Activated CD4-positive, alpha-beta T cell treated with anti-CD3 and anti-CD28 coated beads, Interleukin-2, amount 50 U/mL, for 4 hours (primary cell): ENCODE measurements at places on chromosomes 3 and 15.

GRCh38 chr3:138456961-138457862 is 22.8 kb downstream of the ESYT3 start:
- no peak for DNase-seq

- no peak for DNase-seq
These were observed 228.9 kb downstream of the SNRPN start for GRCh38 chr15:25183581-25184251.

DNA sequence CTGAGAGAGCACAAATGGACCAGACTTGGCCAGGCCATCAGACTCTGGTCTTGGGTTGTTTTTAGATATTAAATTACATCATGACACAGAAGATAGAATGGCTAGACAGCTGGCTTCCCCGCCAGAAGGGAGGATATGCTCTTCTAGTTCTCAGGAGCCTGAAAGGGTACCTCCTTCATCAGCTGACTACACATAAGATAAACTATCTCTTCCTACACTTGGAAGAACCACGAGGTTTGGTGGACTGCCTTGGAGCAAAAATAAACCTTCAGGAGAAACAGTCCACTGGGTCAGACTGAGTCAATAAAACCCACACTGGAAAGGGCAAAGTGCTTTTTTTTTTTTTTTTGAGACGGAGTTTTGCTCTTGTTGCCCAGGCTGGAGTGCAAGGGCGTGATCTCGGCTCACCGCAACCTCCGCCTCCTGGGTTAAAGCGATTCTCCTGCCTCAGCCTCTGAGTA is 26.3 kb upstream of the DYNC1LI1 start:
- DNase-seq = no peak

DNA sequence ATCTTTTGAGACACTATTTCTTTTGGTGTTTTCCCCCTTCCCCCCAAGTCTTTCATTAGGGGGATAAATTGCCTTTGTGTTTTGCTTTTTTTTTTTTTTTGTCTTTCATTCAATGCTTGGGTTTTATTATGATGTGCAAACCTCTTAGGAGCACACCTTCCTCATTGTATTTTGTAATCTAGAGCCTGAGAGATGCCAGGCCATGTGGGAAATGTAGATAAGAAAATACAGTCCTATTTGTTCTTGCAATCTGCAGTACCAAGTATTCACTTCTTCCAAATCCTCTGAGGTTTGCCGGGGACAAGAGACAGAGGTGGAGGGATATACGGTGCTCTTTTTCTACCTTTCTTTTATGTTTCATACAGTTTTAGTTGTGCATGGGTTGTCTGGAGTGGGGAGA is 66.7 kb downstream of the LARS2 start:
- DNase-seq = no peak

DNA sequence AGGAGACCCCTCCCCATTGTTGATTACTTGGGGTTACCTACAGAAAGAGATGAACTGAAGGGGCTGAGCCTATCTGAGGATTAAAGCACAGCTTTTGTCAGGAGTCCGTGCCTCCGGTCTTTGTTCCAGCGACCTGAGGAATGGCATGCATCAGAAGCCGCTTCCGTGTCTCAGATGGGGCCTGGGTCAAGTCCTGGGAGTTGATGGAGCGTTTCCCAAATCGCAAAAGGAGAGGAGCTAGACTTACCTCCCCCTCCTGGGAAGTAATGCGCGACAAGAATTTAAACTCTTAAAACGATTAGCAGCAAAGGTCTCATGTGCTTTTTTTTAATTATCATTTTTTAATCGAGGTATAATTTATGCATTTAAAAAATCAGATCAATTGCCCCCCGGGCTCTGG is 983 bp upstream of the ALDH1A3 start:
- no peak for DNase-seq

DNA sequence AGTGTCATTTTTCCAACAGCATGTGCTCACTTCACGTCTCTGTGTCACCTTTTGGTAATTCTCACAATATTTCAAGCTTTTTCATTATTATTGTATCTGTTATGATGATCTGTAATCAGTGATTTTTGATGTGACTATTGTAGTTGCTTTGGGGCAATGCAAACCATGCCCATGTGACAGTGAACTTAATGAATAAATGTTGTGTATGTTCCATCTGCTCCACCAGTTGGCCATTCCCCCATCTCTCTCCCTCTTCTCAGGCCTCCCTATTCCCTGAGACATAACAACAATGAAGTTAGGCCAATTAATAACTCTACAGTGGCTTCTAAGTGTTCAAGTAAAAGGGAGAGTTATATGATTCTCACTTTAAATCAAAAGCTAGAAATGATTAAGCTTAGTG is 32.5 kb upstream of the TBC1D23 start:
- DNase-seq = no peak

- no peak for DNase-seq
These were observed 428.1 kb downstream of the ROBO2 start for GRCh38 chr3:77467702-77468625.

GRCh38 chr3:76131396-76132153 is 346.2 kb upstream of the ZNF717 start:
- no peak for DNase-seq

DNA sequence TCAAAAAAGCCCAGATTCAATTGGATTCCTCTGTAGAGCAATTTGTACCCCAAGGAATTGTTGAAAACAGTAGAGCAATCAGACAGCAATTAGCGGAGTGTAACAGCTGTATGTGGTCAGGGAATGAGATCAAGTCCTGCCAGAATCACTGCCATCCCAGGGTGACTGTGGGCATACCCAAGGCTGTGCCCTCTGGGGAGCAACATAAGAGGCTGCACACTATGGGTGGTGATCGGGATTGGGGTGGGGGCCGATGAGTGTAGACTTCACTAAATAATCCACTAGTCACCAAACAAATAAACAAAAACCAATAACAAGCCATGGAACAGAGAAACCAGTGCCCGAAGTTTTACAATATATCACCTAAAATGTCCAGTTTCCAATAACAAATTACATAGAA is 12.1 kb upstream of the ELP6 start:
- DNase-seq = no peak

- no peak for DNase-seq
These were observed 99.9 kb downstream of the SRGAP3 start for GRCh38 chr3:9149566-9149965.

GRCh38 chr15:96117270-96117669 is 213.2 kb upstream of the NR2F2 start:
- no peak for DNase-seq

DNA sequence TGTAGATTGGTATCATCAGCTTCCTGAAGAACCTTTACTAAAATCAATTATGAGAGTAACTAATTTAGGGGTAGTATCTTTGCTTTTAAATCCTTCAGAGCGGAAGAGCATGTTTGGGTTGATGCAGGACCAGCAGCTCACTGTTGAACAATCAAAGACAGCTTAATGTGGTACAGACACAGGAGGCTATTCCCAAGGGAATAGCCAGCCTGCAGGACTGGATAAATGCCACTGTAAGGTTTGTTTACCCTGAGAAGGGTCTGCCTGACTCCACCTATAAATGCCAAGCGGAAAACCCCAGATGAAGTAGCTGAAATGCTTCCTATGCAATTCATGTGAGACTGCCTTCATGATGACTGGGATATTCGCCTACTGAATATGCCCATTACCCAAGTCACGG is 16.0 kb upstream of the STAC start:
- no peak for DNase-seq

- no peak for DNase-seq
These were observed 34.1 kb upstream of the LIMD1 start for GRCh38 chr3:45560281-45560971.

DNA sequence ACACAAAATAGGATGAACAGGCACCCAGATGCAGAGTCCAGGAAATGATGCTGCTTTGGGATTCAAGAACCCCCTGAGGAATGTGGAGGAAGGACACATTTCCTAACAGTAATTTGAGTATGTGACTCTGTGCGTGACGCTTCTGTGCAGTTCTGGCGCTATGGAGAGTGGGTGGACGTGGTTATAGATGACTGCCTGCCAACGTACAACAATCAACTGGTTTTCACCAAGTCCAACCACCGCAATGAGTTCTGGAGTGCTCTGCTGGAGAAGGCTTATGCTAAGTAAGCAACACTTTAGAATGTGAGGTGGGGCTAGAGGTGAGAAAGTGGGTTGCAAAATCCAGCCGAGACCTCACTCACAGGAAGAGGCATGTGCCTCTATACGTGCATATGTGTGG is 28.3 kb downstream of the CAPN3 start:
- DNase-seq = no peak

DNA sequence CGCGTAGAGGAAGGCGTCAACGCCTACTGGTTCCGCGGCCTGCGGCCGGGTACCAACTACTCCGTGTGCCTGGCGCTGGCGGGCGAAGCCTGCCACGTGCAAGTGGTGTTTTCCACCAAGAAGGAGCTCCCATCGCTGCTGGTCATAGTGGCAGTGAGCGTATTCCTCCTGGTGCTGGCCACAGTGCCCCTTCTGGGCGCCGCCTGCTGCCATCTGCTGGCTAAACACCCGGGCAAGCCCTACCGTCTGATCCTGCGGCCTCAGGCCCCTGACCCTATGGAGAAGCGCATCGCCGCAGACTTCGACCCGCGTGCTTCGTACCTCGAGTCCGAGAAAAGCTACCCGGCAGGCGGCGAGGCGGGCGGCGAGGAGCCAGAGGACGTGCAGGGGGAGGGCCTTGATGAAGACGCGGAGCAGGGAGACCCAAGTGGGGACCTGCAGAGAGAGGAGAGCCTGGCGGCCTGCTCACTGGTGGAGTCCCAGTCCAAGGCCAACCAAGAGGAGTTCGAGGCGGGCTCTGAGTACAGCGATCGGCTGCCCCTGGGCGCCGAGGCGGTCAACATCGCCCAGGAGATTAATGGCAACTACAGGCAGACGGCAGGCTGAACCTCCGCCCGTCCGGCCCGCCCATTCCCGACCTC is 4.1 kb downstream of the ISLR2 start:
- no peak for DNase-seq

DNA sequence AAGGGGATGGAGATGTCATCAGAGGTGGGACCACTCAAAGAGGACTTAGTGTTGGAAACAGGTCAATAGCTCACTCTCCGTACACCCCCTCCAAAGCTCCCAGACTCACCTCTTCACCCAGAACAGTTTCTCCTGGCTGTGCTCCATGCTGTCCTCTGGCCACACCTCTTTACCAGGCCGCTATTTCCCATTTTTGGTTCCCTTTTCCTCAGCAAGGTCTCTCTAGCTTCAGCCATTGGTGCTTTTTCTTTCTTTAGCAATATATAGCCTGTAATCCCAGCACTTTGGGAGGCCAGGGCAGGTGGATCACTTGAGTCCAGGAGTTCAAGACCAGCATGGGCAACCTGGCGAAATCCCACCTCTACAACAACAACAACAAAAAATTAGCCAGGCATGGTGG is 123.6 kb upstream of the SMAD3 start:
- no peak for DNase-seq

DNA sequence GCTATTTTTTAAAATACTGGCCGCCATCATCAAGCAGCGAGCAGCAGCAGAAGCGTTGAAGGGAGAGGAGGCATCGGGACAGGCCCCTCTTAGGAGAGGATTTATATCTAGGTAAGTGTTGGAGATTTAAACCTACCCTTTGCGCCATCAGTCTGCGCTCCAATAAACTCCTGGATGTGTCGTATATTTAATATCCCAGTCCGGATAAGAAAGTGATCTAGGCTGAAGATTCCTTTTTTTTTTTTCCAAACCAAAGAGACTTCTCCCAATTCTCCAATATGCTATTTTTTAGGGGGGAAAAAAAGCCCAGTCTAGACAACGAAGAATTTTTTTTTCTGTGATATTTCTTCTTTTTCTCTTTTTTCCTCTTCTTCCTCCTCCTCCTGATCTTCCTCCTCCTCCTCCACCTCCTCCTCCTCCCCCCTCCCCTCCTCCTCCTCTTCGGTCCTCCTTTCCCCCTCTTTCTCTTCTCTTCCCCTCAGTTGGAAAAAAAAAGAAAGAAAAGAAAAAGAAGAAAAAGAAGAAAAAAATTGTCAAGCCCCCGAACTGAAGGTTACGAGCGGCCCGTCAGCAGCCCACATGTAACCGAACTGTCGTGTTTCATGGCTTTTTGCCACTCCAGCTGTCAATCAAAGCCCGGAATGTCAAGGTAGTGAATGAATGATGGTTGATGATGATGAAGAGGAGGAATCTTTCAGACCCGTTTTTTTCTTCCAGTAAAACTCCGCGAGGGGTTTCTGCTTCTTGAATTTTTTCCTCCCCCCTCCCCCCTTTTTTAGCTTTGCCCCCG is 835 bp downstream of the MEIS2 start:
- no peak for DNase-seq

DNA sequence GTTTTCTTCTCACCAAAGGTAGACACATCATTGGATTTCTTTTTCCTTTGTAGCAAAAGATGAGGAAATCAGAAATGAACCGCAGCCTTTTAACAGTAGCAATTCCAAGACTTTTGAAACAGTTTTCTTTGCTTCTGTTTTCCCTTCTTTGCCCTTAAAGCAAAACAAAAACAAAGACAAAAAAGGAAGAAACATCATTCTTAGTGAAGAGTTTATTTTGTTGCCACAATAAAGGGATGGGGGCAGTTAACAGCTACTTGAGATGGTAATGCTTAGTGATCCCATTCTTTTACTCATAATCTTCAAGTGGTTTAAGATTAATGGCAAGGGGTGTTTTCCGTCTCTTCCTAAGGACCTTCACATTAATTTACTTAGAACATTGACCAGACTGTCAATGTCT is 218.8 kb downstream of the MEIS2 start:
- no peak for DNase-seq

- no peak for DNase-seq
These were observed 3.4 kb upstream of the RFTN1 start for GRCh38 chr3:16516695-16517481.

GRCh38 chr3:33807191-33807590 is 8.8 kb downstream of the PDCD6IP start:
- no peak for DNase-seq

GRCh38 chr3:179151474-179151873 is 3.3 kb downstream of the PIK3CA start:
- DNase-seq = no peak

- DNase-seq = no peak
These were observed 172.0 kb downstream of the ITPR1 start for GRCh38 chr3:4665197-4665596.

- DNase-seq = no peak
These were observed 25.6 kb upstream of the KBTBD12 start for GRCh38 chr3:127889461-127889863.

DNA sequence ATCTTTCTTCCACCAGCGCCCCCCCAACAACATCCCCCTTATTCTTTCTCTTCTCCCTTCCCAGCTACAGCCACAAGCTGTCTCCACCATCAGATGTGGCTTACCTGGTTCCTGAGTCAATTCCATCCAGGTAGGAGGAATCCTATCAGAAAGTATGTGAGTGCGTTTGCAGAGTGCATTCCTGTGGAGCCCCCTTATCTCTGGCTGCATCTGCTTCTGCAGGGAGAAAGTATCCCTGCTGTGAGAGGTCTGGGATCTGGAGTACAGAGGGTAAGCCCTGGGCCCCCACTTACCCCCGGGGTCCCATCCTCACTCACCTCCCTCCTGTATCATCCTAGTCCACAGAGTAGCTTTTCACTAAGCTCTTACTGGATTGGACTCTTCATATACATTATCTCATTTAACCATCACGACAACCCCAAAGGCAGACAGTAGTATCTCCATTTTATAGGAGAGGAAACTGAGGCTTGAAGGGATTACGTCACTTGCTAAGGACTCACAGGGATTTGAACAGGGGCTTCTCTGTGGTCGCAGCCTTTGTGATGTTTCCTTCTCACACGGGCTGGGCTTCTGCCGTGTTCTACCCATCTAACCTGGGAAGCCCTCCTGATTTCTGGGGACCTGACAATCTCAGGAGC is 22.2 kb upstream of the MAGEF1 start:
- DNase-seq = no peak

GRCh38 chr3:160434071-160434470 is 15.5 kb downstream of the TRIM59 start:
- no peak for DNase-seq
